ENCODE measurements at places on chromosomes 12 and 14.

DNA sequence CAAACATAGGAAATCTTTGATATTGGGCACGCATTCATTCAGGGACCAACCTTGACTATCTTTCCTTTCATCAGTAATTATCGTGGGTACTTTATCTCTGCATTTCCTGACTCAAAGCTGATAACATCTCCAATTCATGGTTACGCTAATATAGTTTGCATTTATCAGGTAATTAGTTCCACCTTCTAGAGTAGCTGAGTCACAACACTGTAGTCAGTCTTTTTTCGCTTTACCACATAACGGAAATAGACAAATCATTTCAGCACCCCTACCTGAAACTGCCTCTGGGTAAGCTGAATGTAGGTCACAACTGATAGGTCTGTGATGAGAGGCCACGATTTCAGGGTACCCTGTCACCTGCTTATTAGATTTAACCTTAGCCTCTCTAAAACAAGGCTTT lies 36.7 kb upstream of the IL22 start:
- peak; percentile 94 for DNase-seq

DNA sequence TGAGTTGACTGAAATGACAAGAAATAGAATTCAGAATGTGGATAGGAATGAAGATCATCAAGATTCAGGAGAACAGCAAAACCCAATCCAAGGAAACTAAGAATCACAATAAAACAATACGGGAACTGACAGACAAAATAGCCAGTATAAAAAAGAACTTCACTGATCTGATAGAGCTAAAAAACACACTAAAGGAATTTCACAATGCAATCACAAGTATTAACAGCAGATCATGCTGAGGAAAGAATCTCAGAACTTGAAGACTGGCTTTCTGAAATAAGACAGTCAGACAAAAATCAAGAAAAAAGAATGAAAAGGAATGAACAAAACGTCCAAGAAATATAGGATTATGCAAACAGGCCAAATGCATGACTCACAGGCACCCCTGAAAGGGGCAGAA lies 15.3 kb upstream of the OR5AU1 start:
- no peak for DNase-seq

- no peak for DNase-seq
Measured at GRCh38 chr12:42759622-42760273, 170.2 kb upstream of the PRICKLE1 start.

DNA sequence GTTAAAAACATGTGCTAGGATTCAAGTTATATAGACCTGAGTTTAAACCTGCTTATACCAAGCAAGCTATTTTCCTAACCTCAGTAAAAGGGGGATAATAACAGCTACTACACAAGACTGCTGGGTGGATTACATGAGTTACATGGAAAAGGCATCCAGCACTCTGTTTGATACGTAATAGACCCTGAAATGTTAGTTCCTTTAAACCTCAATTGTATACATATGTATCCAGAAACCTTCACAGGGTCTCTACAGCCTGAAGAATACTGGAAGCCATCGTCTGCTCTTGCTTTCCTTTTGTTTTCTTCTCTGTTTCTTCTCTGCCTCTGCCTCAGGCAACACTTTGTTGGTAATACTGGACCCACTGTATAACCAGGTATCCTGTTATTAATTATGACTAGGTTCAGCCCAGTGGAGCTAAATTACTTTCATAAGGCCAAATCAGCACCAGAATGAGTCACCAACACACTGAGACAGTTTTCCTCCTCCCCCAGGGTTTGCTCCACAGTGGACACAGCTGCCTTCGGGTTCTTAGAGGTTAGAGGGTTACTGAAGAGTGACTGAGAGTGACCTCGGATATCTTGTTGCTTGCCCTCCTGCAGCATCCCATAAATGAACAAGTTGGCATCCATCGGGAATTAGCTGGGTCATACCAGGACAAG lies 127.1 kb downstream of the CAPZA3 start:
- no peak for DNase-seq

DNA sequence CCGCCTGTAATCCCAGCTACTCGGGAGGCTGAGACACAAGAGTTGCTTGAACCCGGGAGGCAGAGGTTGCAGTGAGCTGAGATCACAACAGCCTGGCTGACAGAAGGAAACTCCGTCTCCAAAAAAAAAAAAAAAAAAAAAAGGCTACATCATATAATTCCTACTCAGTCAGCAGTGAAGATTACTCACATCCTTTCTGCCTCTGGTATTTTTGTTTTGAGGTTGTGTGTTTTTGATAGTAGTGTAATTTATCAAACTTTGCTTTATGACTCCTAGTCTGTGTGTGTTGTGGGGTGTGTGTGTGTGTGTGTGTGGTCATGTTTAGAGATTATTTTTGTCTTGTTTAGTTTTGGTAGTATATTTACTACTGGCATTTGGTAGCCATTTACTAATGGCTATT lies 29.8 kb upstream of the DLGAP5 start:
- DNase-seq = peak; percentile 23

Data from activated CD4-positive, alpha-beta T cell treated with anti-CD3 and anti-CD28 coated beads, Interleukin-2, Interleukin-4, amounts not matched to agents 100 ng/mL and 50 ng/mL, durations not matched to agents 16 hours and 8 hours (primary cell).